Activated CD8-positive, alpha-beta memory T cell treated with anti-CD3 and anti-CD28 coated beads, Interleukin-2, amount 10 ng/mL, durations not matched to agents 7 days and 5 days (primary cell): ENCODE measurements at places on chromosomes 3 and 15. TPM values are rescaled to one million over a fixed set of nuclear protein-coding genes. Genes with fewer than 3 reads are reported as not detected.

DNA sequence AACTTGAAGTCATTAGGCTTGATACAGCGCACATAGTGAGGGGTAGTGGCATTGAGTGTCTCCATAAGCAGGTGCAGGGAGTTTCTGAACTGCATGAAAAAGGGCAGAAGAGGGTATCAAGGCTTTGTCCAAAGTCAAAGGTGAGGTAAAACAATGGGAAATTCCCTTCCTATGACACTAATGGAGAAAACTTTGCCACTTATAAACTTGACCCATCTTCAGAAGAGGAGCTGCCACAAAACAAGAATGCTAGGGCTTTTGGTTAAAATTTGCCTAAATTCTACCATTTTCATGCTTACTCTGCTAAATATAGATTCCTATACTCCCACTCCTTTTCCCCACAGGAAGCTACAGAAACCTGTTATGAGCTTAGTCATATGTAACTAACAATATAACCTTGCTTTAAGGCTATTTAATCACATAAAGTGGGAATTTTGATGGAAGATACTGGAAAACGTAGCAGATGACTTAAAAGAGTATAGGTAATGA is 87.5 kb upstream of the MYO5C start:
- DNase-seq: no peak

GRCh38 chr15:62249501-62249900 is 84.4 kb upstream of the C2CD4B start:
- DNase-seq: no peak

DNA sequence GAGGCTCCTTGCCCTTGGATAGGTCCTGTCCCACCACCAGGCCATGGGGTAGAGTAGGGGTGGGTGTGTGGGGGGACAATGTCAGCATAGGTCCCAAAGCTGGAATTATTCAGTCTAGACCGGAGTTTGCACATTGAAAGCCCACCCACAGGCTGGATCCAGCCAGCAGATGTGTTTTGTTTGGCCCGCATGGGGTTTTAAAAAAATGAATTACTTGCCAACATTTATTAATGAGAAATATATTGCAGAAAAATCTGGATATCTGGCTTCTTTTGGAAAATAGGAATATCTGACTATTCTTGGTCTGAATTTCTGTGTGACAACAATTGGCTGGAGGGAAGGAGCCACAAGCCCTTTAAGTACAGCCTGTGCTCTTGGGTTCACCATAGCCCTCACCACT is 17.3 kb upstream of the LRIG1 start:
- no peak for DNase-seq

GRCh38 chr3:121735047-121735696 is 14.4 kb downstream of the GOLGB1 start:
- no peak for DNase-seq

Gene TMEM212
- total RNA-seq: not detected
